Mucosa of gallbladder (tissue), 1 donor: ENCODE measurements at places on chromosomes 7 and 10. TPM values are rescaled to one million over a fixed set of nuclear protein-coding genes. Genes with fewer than 3 reads are reported as not detected.
A peak's percentile ranks its signal among the peaks of the same experiment; 100 is the strongest.

The TMEM176A gene
- total RNA-seq: 246 TPM

The SLC13A4 gene
- not detected for total RNA-seq

The RHOBTB1 gene
- 16.8 TPM for total RNA-seq

DNA sequence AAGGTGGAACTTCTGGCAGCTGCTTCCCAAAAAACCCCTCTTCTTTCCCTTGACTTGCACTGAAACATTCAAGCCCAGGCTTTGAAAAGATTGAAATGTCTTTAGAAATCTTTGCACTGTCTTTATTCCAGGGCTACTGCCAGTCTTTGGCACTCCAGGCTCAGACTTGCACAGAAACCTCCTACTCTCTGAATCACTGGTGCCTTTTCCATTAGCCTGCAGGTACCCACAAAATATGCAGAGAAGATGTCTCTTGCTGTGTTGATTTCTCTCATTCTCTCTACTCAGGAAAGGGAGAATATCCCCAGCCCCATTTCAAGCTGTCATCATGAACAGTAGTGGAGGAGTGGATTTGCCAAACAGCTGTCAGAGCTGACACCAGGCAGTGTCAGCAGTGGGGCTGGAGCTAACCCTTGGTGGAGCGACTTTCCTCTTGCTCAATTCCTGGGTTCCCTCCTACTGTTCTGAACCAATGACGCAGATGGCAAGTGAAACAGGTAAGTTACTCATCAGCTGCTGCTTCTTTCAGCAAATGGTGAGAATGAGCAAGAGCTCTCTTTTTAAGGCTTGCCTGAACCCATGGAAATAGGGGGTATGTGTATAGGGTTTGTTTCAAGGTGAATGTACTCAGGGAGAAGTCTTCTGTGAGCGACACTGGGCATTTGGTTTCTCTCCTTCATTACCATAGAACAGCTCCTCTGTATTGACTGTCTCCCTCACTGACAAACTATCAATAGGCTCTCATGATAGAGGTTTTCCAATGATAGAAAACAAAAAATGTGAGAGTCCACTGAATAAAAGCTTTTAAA, 362.4 kb downstream of the ADRA2A start:
- no peak for DNase-seq

The GATAD1 gene
- total RNA-seq: 36.5 TPM

DNA sequence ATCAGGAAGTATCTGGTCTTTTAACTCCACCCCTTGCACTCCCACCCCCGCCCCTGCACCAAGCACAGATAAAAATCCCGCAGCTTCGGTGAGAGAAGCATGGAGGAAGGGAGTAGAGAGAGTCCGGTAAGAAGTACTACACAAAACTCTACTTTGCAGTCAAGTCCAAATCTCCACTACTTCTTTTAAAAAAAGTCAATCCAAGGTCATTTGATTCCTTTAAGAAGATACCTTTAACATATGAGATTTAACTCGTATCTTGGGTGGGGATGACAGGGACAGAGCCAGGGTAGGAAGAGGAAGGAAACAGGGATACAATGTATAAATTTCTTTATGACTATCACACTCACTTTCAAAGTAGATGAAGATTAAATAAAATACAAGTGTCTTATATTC, 132.1 kb downstream of the NRBF2 start:
- DNase-seq: peak; percentile 35

GRCh38 chr10:118209215-118209614, 132.9 kb downstream of the FAM204A start:
- no peak for DNase-seq

- no peak for DNase-seq
Measured at GRCh38 chr7:100875356-100875751, 451 bp downstream of the SRRT start.

The SP4 gene
- total RNA-seq: 6.3 TPM

- no peak for DNase-seq
Measured at GRCh38 chr7:124700655-124701054, 64.9 kb downstream of the GPR37 start.

DNA sequence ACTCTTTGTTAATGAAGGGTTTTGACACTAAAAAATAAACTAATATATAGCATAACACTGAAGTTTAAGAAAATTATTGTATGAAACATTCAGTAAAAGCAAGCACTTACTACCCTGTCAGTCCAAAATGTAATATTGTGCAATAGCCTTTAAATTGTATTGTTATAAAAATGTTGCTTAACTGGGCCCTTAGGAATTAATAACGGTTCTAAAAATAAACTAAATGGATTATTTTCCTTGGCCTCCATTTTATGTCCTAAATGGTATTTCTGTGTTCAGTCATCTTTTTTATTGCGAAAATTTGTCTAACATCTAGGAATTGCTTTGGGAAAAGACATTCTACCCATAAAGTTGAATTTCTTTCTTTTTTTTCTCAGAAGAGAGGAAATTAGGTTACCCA, 49.0 kb upstream of the ABI1 start:
- no peak for DNase-seq

DNA sequence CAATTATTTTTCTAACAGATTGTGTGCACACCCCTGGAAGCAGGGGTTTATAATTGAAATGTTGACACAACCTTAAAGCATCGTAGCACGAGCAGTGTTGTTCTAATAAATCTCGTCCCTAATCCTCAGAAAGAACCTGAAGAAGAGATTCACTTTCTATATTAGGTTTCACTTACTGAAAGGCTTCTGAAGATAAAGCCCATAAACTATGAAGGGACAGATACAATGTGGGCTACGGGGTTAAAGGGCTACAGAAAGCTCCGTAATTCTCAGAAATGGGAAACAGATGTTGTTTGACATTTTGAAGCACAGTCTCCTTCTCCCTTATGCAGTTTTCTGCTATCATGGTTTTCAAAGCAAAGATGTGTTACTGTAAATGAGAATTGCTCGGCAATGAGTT, 479.6 kb downstream of the GATA3 start:
- no peak for DNase-seq

DNA sequence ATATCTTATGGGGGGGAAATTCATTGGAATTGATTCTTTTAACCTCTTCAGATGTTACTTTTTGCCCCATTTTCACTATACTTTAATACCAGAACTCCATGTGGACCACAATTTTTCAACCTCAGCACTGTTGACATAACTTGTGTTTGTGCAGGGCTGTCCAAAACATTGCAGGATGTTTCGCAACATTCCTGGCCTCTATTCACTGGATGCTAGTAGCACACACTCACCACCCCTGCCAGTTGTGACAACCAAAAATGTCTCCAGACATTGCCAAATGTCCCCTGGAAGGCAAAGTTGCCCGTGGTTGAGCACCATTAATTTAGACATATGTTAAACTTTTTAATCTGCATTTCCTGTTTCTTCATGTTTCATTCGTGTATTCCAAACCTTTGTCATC, 234.7 kb downstream of the GFRA1 start:
- DNase-seq: peak; percentile 62

GRCh38 chr7:73705551-73705920, 13.9 kb downstream of the STX1A start:
- no peak for DNase-seq

DNA sequence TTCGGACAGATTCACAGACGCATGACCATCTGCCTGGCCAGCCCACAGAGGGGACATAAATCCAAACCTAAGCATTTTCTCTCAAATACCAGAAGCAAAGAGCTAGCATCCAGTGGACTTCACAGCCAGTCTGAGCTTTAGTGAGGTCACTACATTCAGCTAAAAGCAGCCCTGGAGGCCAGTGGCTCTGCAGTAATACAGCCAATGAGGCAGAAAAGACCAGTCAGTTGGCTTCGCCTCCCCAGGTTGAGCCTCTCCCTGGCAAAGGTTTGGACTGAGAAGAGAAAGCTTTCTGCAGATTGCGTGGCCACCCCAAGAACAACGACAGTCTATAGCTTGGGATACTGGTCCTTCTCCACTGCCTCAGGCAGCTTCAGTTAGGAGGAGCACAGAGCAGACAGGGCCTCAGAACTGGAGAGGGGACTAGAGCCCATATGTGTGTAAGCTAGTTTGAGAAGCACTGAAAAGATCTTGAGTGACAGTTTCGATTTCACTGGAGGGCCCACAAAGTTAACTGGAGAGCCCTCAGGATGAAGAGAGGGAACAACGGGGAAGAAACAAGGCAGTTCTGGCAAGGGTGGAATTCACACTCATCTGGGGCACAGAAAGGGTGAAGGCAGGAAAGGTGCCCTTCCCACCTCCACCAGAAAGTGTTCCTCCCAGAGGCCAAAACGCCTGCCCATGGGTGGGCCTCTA, 3.8 kb downstream of the WDR91 start:
- no peak for DNase-seq

The OPN1SW gene
- not detected for total RNA-seq

DNA sequence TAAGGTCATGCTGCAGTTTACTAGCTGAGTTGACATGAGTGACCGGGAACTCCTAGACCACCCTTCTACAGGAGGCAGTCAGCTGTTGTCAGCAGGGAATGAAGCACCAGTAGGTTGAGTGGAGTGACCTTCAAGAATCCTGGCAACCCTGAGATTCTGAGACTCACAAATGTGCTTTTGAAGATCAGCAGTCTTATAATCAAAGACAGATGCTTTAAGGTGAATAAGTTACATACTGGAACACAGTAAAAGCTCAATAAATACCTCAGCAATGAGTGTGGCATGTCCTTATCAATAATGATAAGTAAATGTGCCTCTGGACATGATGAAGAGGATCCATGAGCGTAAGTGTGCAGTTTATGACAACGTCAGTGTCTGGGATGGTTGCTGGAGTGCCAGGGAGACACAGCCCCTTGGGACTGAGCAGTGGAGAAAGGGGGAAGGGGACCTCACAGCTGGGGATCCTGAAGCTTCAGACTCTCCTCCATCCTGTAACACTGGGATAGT, 11.9 kb upstream of the OR6V1 start:
- DNase-seq: no peak

DNA sequence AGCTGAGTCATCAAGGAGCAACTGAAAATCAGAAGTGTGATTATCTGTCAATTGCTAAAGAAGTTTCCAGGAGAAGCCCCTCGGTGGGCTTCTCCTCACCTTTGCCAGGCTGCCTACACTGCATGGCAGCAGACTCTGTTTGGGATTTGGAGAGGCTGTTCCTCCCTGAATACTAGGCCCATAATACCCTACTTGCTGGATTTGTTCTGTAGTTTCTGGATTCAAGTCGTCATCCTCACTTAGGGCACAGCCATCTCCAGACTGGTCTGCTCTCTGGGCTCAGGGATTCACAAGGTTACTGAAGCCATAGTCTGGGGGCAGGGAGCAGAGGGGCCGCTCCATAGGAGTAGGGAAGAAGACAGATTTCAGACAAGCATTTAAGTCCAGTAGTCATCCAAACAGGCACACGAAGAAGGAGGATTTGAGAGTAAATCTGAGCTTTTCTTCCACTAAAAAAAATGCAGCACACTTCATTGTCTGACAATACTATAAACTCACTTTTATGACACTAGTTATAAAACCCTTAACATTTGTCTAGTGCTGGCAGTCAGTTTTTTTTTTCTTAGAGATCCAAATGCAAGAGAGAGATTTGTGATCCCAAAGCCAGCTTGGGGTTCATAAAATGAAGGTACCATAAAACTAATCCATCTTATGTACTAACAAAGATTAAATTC, 723.3 kb downstream of the GRID1 start:
- DNase-seq: no peak

The HOXA1 gene
- 0.40 TPM for total RNA-seq

The CFAP58 gene
- 0.12 TPM for total RNA-seq

GRCh38 chr7:5574770-5575269, 151.2 kb upstream of the TNRC18 start:
- no peak for DNase-seq

- no peak for DNase-seq
Measured at GRCh38 chr7:898460-898854, 22.1 kb downstream of the GET4 start.

DNA sequence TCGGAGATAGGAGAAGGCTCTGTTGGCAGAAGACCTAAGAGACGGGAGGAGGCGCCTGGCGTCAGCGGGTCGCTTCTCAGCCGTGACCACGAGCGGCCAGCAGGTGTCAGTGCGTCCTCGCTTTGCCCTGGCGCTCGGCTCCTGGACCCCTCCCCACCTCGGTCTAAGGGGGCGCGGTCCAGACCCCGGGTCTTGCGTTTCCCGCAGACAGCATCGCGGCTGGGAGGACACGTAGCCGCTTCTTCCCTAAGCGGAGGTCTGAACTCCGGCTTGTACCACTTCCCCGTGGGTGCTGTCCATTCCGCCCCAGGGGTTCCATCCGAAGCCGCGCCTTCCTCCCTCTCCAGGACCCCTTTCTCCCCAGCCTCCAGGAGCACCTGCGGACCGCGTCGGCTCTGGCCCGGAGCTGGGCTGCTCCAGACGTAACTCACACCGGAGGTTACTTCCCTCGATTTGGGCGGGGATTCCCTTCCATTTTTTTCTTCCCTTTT, 593 bp upstream of the ADRA2A start:
- DNase-seq: peak; percentile 72

DNA sequence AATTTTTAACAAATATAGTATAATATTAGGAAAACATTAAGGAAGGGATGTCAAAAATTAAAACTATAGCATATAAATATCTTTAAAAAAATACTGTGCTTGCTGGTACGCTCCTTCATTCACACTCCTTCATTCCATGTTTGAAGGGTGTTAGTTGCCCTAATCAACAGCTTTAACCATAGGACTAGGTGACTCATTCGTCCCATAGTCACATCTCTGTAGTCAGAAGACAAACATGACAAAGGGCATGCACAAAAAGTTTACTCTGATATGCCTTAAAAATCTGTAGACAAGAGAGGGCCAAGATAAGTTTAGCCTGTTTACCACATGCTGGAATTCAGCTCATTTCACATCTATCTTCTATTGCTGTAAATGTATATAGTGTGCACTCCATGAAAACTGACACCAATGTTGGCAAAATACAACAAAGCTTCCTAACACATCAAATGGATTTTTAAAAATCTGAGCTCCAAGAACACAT, 646 bp downstream of the FAM13C start:
- DNase-seq: no peak

GRCh38 chr10:93313798-93314197, 168.3 kb downstream of the MYOF start:
- DNase-seq: no peak

- no peak for DNase-seq
Measured at GRCh38 chr10:7302392-7302906, 108.4 kb downstream of the SFMBT2 start.

The IL2RA gene
- total RNA-seq: 1.4 TPM
